Activated CD4-positive, alpha-beta memory T cell treated with anti-CD3 and anti-CD28 coated beads for 36 hours (primary cell): ENCODE measurements at places on chromosomes 7 and 10. TPM values are rescaled to one million over a fixed set of nuclear protein-coding genes. Genes with fewer than 3 reads are reported as not detected.

Gene NUTM2A
- 0.17 TPM for total RNA-seq

Gene ASB10
- not detected for total RNA-seq

DNA sequence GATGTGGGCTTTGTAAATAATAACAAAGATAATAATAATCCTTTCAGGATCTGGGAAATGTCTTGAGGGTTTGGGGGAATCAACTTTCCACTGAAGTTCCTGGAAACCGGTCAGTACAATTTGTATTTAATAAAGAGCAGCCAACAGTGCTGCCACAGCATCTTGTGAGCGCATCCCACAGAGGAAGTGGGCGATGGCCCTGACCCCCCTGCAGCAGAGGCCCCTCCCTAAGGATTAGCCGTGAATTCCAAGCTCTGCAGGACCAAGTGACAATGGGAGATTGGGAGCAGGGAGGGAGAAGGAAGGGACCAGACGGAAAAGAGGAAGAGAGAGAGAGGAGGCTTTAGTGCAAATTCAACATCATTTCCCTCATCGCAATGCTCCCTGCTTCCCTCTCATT is 349.2 kb downstream of the RNLS start:
- no peak for DNase-seq

DNA sequence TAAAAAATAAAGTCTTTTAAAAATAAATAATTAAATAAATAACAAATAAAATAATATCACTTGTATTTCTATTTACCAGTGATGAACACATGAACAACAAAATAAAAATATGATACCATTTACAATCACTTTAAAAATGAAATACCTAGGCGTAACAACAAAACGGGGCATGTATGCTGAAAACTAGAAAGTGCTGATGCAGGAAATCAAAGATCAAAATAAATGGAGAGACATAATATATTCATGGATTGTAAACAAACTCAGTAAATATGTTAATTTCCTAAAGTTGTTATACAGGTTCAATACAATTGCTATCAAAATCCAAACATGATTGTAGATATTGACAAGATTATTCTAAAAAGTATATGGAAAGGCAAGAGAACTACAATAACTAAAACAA is 19.2 kb upstream of the SFTPA2 start:
- no peak for DNase-seq

DNA sequence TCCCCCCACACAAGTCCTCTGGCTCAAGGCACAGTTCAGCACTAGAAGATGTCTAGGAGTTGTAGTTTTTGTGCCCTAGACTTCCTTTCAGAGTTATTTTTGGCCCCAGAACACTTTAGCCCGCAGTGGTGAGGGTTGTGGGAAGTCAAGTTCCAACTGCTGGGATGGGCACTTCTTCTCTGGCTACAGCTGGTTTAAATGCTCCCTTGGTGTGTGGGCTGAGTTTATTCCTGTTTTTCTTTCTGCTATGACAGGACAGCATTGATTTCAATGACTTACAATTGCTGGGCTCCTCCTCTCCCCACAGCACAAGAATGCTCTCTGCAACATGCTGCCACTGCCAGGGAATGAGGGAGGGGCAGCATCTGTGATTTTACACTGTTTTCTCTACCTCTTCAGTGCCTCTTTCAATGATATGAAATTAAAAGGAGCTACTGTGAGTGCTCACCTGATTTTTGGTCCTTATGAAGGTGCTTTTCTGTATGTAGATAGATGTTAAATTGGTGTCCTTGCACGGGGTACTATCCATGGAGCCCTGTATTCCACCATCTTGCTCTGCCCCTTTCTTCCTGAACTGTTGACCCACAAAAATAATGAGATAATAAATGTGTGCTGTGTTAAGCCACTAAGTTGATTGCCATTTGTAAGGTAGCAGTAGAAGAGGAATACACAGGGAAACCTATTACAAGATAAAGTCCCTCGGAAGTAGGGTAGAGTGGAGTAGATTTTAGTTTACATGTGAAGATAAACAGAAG is 56.3 kb downstream of the SLC13A1 start:
- no peak for DNase-seq
